ENCODE measurements at places on chromosomes 6 and 20.

- DNase-seq = no peak
Measured at GRCh38 chr20:62624325-62624690, 18.0 kb upstream of the SLCO4A1 start.

GRCh38 chr6:139320081-139320480 lies 28.3 kb upstream of the TXLNB start:
- no peak for DNase-seq

DNA sequence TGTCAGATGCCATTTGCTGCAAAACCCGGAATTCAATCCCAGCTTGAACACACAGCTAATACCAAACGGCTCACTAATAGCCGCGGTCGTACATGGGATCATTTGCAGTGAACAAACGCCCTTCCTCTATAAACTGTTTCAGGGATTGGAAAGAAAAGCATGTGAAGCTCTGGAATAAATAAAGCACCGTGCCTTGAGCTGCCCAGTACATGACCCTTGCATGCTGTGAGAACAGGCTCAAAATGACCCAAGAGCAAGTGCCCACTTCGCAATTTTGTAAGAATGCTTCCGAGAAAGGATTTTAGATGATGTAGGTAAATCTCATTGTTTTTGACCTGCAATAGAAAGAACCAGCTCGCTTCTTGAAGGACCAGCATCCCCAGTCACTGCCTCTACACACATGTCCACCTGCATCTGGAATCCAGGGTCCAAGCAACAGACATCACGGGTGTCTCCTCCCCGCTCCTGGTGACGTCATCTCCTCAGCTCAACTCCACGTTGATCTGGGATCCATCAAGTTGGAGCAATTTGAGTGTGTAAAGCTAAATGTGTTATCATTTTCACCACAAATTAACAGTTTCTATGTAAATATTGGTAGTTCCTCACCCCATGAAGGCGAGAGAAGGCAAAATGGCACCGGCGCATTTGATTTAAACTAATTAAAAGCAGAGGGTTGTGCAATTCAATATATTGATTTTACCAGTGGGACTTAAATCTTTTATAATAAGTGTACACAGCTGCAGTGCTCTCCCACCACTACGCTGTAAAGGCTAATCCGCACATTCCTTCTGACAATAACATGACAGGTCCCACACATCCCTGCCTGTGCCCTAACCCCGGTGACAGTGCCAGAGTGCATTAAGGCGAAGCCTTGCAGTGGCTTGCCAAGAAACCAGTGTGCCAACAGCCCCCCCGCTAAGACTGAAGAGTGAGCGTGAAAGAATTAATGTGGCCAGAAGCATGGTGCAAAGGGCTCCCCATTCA lies 6.2 kb downstream of the BMP7 start:
- DNase-seq = no peak

GRCh38 chr20:15065794-15066193 lies 728.4 kb upstream of the FLRT3 start:
- DNase-seq = no peak

DNA sequence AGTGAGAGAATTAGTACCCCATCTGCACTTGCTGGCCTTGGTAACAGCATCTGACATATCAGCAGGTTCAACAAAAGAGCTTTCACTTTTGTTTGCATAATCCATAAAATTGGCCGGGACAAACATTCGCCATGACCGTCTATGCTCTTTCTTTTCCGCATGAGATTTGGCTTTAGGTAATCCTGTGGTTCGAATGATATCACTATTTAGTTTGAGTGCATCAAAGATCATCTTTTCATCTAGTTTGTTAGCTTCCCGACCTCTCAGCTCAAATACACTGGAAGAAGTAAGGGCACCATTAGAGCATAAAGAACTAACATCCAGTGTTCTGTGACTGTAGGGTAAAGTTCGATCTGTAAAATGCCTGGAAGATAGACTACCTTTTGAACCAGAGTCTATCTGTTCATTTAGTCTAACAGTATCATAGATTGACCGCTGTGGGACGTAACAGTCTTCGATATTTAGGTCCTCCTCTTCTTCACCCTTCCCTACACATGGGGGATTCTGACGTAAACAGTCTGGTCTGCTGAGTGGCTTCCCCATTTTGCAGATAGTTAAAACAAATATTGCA lies 101.6 kb downstream of the DST start:
- no peak for DNase-seq

DNA sequence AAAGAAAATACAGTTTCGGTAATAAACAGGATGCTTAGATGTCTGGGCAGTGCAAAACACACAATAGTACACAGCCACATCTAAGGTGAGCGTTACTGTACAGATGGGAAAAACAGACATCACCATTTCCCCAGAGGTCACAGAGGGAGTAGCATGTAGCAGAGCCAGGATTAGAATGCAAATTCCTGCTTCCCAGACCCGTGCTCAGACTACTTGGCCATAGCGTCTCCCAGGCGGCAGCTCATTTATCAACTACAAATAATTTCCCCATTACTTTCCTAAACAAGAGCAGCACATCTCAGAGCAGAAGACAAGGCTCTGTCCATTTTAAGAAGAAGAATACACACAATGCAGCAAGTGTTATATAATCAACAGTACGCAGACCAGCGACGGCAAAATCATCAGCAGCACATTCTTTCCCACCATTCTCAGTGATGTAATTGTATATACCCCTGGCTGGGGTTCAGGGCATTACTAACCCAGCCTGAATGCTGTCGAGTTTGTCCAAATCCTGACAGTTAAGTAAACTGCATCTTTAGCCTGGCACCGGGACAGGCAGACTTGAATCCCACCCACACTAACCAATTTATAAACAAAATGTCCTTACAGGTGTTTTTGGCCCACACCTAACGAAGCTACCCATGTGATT lies 61.9 kb downstream of the CNKSR3 start:
- DNase-seq = peak; percentile 30

DNA sequence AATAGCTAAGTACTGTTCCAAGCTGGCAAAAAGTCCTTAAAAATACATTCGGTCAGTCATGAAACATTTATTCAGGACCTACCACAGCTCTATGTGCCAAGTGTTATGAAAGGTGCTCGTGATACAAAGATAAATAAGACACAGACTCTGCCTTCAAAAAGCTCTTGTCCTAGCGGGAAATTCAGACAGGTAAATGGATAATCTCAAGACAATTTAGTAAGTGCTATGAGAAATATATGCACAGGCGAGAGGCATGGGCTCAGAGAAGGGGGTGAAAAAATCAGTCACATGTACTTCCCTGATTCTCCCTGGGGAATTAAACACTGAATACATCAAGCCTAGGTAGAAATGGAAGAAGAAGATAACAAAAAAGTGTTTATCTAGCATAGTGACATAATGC lies 49.8 kb upstream of the HEY2 start:
- no peak for DNase-seq

DNA sequence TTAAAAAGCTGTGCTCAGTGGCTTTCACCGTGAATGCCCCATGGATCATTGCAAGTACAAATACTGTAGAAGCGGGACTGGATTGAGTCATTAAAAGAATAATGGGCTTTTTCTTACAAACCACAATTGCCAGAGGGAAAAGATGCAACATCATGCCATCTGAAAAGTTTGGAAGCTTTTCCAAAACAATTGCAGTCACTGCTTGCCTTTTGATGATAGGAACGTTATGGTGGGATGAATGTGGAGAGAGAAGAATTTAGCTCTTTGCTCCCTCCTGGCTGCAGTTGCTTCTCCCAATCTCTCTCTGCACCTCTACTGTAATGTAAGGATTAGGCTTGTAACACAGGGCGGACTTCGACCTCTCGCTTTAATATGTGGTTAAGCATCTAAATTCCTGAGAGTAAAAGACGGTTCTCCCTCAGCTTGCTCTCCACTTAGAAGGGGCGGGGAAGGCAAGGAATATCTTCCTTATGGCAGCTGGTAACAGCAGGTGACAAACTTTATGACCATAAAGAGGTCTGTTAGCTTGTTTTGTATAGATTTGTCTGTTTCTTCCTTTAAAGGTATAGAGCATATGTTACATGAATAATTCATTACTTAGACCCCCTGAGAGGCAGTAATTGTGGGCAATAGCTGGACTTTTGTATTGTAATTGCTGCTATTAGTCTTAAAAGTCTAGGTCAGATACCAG lies 376.1 kb downstream of the UTRN start:
- DNase-seq = no peak
